ENCODE measurements at places on chromosomes 2 and 18.

DNA sequence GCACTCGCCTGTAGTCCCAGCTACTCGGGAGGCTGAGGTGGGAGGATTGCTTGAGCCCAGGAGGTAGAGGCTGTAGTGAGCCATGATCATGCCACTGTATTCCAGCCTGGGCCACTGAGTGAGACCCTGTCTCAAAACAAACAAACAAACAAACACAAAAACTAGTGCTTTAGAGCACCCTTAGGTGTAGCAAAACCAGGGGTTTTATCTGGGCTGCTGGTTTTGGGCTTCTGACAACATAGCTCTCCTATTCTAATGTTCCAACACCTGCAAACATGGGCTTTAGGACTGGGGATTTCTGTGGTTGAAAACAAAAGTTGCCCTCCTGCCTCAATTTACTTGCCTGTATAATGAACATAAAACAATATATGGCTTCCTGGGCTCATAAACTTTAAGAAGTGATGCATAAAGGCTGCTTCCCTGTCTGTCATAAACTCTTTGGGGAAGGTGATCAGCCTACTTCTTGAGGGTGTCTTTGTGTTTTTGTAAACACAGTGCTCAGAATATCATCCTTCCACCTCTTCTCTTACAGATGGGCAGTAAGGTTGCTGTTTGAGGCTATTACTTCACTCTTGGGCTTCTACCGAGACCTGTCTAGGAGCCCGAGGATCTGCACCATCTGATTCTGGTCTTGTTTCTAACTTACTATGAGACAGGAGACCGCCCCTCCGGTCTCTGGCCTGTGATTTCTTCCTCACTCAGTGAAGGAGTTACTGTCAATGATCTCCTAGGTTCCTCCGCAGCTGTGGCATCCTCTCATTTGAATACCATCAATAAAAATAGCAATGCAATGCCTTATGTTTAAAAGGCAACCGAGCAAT lies 246.5 kb downstream of the MYCN start:
- no peak for DNase-seq

DNA sequence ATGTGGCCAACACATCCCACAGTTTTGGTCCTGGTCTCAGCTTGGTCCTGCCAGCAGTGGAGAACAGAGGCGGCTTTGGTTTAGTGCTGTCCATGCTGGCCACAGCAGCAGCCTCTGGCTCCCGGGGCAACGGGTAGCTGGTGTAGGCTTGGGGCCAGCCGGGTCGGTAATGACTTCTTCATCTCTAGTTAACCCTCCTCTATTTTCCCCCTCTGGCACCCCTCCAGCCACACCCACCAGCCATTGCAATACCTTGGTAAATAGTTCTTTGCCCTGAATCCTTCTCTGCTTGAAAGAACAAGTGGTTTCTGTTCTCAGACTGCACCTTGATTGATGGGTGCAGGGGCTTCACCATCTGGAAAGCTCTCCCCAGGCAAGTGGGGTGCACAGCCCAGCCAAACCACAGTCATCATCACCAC lies 31.7 kb upstream of the ZNF396 start:
- DNase-seq = no peak

- no peak for DNase-seq
Measured at GRCh38 chr2:172739661-172740266, 4.1 kb downstream of the RAPGEF4 start.

- DNase-seq = no peak
Measured at GRCh38 chr2:238852206-238852869, 4.5 kb downstream of the TWIST2 start.

DNA sequence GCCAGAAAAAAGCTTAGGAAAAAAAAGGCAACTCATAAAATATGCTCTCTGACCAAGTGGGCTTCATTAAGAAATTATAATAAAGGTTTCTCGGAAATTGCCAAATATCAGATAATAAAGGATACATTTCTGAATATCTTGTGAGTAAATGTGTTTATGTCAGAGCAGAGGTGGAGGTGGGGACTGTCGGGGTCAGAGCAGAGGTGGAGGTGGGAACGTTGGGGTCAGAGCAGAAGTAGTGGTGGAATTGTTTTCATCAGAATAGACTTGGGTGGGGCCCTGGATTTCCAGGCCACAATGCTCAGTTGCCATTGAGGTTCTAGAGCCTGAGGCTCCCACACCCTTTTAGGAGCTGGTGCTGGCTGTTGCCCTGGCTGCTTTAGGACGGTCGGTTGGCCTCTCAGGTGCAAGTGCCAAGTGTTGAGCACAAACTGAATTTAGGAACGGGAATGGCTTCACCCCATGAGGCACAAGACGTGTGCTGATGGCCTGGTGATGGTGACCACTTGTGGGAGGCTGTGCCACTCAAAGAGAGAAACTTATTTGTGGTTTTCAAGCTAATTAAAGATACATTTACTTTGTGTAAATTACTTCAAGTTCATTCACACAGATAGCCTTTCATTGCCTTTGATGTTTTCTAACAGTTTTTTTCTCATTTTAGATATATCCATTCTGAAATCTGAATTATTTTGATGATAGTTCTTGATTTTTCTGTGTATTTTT lies 131.5 kb downstream of the ATP9B start:
- DNase-seq = no peak

DNA sequence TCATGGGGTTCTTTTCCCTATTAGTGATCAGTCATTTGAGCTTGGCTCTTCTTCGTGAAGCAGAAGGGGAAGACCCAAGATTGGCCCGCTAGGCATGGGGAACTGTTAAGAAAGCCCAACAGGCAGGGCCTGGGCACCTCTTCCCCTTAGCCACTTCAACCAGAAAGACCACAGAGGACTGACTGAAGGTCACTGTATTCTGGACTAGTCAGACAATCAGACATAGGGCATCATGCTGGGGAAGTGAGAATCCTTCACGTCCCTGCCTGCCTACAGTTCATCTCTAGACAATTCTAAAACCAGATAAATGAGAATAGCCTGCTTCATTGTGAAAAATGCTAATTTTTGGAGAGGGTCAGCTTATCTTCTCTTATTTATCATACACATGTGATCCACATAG lies 28.1 kb downstream of the FAP start:
- no peak for DNase-seq
